ENCODE measurements at places on chromosomes 1 and 21.

GRCh38 chr1:84996846-84997666, at the start of gene MCOLN2:
TSS of gene MCOLN2 (minus strand) at chr1:84997113. CDS start at chr1:84996872, 241 bp downstream.
- DNase-seq = peak; percentile 88

DNA sequence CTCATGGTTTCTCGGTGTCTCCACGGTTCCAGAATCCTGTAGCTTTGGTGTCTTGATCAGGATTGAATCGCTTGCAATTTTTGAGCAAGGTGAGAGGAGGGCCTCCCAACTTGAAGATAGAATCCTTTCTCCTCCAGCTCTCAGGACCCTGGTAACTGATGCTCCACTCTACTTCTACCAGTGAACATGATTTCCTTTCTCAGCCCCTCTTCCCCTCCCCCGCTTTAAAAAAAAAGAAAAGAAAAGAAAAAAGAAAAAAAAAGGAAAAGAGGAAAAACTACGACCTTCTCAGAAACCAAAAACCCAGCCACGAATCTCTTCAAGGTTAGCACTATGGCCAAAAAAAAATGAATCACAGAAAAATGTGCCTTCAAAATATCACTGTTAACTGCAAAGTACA, 1.2 kb downstream of the ARHGEF11 start:
- DNase-seq = no peak

- DNase-seq = no peak
These were observed 2.1 kb downstream of the KAZN start for GRCh38 chr1:14600405-14601112.

DNA sequence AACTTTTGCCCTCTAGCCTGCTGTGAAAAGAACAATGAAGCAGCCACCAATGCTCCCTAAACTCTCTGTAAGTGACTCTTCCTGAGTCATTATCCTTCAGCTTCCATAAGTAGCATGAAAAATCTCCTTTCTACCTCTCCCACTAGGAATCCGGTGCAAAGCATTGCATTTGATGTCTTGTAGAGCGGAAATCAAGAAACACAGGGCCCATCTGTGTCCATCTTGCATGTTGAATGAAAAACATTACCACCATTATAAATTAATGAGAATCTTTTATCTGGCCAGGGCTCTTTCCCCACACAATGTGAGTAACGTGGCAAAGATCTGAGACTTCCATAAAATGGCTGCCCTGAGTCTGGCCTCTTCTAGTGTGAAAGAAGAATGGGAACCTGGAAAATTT, 324.4 kb downstream of the ADGRL2 start:
- no peak for DNase-seq

DNA sequence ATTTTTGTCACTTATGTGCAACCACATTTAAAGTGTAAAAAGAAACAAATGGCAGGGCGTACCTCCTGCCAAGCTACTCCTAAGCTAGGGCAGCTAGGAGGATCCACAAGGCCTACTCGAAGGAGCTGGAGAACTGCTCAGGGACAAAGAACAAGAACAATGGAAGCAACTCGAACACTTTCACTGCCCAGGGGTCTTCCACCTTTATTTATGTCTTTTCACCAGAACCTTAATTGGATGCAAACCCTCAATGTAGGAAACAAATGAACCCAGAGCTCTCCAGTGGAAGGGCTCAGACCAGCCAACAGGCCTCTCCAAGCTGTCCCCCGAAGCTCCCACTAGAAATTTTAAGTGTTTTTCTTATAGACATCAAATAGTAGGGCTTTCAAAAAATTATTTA, 39.9 kb downstream of the C1orf198 start:
- DNase-seq = no peak

- DNase-seq = peak; percentile 56
These were observed 99.1 kb downstream of the BEND5 start for GRCh38 chr1:48677306-48678287.

All from germinal center (tissue), 1 donor.